ENCODE measurements at places on chromosomes 12 and 14.

- DNase-seq, result no peak
Measured at GRCh38 chr12:112496496-112496895, 77.7 kb downstream of the PTPN11 start.

DNA sequence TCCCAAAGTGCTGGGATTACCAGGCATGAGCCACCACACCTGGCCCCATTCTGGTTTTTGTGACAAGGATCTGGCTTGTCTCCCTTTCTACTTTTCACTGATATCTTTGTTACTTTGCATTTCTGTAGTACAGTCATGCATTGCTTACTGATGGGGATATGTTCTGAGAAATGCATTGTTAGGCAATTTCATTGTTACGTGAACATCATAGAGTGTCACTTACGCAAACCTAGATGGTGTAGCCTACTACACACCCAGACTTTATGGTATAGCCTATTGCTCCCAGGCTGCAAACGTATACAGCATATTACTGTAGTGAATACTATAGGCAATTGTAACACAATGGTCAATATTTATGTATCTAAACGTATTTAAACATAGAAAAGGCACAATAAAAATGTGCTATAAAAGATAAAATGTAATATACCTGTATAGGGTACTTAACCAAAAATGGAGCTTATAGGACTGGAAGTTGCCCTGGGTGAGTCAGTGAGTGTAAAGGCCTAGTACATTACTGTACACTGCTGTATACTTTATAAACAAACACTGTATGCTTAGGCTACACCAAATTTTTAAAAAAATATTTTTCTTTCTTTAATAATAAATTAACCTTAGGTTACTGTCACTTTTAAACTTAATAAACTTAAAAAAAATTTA, 16.0 kb downstream of the MRPL42 start:
- no peak for DNase-seq

GRCh38 chr12:53196486-53196885, 10.6 kb downstream of the ITGB7 start:
- no peak for DNase-seq

GRCh38 chr12:64900540-64900939, 76.1 kb downstream of the TBC1D30 start:
- DNase-seq, result peak; percentile 52

GRCh38 chr12:5177731-5178130, 134.1 kb downstream of the KCNA5 start:
- DNase-seq, result peak; percentile 70

- DNase-seq, result no peak
Measured at GRCh38 chr12:3700861-3701260, 52.0 kb downstream of the CRACR2A start.

GRCh38 chr12:47997321-47997720, 7.0 kb downstream of the COL2A1 start:
- peak; percentile 63 for DNase-seq

DNA sequence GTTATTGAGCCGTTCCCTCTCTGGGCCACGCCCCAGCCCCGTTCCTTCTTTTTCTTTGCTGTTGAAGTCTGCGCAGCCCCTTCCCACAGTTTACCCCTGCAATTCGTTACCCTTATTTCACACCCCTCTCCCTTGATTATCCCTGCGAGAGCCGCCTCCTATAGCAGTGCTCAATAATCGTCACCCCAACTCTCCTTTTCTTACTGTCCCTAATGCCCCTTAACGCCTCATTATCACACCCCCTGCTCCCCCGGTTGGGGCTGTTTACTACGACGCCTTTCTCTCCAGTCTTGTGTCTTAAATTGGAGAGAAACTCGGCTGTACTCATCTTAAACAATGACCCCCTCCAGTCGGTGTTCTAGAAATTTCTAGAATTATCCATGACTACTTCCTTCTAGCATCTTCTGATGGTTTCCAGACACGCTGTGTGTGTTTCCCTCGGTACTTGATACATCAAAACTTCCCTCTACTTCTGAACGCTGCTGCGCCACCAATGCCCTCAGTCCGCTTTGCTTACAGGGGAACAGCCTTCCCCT, 713 bp upstream of the FBXL14 start:
- DNase-seq, result no peak

DNA sequence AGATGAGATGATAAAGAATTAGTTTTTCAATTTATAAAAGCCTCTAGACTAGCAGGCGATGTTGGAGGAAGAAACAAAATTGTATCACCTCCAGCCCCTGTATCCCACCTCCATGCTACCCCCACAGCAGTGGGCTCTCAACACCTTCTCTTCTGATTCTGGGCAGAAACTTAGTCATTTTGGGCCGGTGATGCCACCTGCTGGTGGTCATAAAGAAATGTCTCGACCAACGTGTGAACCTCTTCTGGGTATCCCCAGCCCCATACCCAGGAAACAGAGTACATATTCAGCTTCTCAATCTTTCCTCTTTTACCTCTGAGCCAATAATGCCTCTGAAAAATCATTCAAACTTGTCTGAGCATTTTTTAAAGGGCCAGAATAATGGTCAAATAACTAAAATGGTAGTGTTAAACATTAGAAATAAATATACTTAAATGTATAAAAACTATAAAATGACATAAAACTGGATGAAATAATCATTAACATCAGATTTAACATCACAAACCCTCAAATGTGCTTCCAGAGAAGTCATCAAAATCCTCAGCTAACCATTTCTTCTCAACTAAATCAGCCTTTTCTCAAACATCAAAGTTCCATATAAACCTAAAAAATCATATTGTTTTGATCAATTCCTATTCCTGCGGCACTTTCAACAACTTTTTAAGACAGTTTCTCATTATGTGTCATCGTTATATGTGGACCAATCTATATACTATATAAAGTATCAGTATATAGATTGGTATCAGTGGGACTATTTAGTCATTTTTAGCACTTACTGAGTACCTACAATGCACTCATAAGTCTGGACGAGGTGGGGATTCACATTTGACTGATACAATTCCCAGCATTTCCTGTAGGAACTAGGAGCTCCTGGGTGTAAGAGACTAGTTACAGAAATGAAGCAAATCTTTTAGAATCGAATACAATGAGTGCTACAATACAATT, 69.4 kb downstream of the ATXN2 start:
- peak; percentile 61 for DNase-seq

GRCh38 chr14:63432228-63432627, 110.9 kb downstream of the PPP2R5E start:
- no peak for DNase-seq

DNA sequence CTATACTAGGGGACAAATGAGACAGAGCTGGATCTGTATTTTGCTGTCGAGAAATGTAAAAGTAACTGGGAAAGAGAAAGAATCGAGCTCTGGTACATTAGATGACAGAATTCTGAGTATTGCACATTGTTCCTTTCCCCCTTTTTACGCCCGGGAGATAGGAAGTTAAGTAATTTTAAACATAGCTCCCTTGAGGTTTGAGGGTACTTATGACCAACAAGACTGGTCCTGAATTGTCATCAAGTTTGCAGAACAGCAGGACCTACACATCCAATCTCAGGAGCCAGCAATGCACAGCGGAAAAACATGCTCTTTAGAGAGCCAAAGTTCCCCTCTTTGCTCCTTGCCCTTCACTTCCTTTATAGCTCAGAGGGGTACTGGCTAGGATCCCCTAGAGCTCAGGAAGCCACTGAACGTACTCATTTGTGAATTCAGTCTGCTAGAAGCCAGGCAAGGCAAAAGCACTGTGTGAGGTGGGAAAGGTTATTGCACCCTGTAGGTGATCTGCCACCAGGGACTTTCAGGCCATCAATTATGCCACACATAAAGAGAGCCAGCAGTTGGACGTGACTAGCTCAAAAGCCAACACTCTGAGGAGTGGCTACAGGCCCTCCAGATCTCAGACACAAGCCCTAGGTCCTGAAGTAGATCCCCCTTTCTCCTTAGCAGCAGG, 333.8 kb downstream of the KCNH5 start:
- no peak for DNase-seq

GRCh38 chr14:21711360-21711961, 37.8 kb upstream of the OR4E1 start:
- DNase-seq, result peak; percentile 12

DNA sequence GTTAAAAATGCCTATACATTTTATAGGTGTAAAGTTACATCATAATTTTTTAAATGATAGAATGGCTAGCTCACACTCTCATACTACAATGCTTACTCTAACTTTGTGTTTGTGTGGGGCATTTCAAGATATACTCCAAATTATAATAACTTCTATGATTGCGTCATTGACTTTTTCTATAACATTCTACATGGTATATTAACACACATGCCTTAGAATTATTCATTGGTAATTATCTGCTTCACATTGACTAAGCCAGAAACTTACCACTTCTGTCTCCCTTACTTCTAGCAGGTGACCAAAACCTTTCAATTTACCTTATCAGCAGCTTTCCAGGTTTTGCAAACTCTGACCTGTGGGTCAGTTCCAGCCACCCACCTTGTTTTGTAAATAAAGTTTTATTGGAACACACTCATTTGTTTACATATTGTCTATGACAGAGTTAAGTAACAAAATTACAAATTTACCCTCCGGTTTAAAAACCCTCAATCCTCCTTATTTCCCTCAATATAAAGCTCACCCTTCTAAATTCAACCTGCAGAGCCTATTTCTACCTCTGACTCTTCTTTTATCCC, 12.7 kb upstream of the FLRT2 start:
- no peak for DNase-seq

DNA sequence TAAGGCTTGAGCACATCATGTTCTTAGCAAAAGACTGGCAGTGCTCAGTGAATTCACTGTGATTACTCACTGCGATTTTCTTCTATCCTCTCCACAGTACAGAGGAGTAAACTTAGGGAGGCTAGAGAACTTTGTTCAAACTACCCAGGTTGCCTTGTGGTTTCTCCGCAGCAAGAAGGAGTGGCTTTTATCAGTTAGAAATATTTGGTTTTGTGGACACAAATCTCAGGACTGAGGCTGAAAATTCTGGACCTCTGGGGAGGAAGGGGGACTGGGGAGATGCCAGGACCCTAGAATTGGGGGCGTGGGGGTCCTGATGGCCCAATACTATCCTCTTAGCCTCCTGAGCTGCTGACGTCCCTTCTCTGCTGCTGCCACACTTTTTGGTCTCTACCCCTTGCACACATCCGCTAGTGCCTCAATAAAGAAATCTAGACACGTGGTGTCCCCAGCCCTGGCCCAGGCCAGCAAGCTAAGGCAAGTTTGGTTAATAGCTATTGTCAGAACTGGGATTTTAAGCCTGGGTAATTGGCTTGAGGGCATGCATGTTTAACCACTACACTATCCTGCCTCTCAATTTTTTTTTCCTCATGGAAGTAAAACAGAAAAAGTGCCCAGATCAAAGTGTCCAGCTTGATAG, 842 bp downstream of the OAS2 start:
- peak; percentile 43 for DNase-seq

- DNase-seq, result no peak
Measured at GRCh38 chr12:3684449-3685051, 68.4 kb downstream of the CRACR2A start.

DNA sequence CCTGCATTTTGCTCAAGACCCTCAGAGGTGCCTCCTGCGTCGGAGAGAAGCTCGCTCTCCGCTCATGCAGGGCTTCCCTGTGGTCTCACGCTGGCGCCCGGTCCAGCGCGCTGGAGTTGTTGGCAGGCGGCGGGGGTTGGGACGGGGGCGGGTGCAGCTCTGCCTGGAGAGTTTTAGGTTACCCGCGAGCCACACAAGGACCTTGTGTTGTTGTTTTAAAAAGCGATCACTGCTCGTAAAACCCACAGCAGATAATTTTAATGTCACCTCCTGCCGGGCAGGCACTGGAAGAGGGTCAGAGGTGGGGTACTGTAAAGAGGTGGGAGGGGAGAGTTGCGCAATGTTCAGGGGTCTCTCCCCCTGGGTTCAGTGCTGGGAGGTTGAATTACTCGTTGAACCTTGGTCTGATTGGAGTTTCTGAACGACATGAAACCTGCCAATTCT, 850 bp downstream of the SMOC1 start:
- no peak for DNase-seq

DNA sequence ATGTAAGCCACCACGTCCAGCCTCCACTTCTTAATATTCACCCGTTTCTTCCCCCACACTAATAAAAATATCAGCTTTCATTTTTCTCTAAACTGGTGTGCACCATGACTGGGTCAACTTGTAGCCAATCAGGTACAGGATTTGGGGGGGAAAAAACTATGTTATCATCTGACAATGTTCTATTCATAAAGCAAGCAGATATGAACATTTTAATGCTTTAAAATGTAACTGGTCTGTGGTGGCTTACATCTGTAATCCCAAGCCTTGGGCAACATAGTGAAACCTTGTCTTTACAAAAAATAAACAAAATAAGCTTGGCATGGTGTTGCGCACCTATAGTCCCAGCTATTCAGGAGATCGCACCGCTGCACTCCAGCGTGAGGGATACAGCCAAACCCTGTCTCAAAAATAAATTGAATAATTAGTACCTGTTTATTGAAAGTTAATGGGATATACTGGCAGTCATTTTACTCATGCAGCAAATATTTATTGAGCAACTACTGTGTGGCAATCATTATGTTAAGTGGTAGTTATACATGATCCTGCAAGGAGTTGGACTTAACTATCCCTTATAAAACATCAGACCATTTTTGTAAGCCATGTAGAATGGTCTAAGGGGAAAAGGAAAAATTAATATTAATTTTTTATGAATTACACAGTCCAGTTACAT, 15.3 kb upstream of the ITPR2 start:
- DNase-seq, result peak; percentile 16

DNA sequence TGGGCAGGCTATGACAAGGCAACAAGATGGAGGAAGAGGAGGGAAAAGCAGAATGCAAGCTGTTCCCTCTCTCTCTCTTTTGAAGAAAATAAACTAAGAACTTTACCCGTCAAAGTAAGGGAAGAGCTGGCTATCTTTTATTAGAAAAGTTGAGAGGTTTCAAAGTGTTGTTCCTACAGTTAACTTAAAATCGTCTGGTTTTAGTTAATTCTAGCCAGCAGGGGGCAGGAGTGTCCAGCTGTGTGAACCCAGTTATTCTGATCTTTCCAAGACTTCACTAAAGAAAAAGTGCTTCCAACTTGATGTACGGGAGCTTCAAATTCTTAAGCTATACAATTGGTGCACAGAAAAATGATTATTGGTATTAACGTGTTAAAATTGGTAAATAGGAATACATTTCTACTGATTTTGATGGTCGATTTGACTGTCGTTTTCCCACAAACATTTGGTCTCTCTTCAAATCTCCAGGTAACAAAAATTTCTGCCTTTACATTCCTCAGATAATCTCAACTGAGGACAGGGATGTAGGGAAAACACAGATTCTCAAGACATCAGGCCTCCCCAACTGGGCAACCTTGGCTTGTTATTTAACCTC, 28.4 kb upstream of the MON2 start:
- peak; percentile 55 for DNase-seq

Data from M059J (cell line).